ENCODE measurements at places on chromosomes 6 and 20.

- DNase-seq, result no peak
Observed at GRCh38 chr6:79373246-79373645, 138.8 kb upstream of the HMGN3 start.

DNA sequence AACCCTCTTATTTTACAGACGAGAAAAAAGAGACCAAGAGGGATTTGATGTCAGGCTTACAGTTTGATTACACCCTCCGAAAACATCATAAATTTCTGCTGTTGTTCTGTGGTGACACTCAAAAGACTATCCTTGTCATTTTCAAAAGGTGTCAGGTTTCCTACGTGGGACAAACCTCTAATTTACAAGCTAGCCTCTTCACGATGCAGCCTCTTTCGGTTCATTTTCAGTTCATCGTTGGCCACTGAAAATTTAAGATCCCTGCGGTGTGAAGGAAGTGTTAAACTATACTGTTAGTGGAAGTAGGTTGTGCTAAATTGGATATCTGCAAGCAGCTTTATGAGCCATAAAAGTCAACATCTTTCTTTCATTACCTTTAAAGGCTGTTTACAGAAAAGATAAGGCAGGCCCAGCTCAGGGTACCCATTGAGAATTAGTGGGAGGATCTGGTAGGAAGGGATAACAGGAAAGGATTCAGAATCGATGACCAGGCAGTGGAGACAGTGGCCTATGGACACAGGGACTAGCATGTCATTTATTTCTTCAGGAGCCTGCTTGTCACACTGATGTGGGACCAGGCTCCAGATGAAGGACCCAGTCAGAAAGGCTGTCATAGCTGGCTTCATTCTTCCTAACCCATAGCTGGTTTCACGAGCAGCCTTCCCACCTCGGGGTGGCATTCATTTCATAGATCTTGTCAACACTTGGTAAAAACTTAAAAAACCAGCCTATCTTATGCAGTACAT lies 329.1 kb upstream of the SOX4 start:
- DNase-seq, result no peak

GRCh38 chr6:11412011-11412424 lies 125.5 kb upstream of the TMEM170B start:
- peak; percentile 63 for DNase-seq

DNA sequence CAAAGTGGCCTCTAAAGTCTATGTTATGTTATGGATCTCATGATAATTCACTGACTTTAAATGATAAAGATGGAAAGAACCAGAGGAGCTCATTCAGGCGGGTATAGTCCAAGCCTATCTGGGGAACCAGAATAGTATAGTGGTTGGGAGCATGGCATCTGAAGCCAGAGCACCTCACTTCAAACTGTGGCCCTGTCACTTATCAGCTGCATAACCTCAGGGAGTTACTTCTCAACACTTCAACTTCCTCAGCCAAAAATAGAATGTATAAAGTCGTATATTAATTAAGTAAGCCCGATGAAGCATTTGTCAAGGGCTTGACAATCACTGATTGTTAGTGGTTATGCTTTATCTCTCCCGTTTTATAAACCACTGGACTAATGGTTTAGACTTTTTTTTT lies 112.7 kb downstream of the RTN4IP1 start:
- no peak for DNase-seq

- no peak for DNase-seq
Observed at GRCh38 chr20:44800391-44801046, 9.8 kb downstream of the RIMS4 start.

GRCh38 chr20:53019464-53019863 lies 47.3 kb downstream of the TSHZ2 start:
- no peak for DNase-seq

DNA sequence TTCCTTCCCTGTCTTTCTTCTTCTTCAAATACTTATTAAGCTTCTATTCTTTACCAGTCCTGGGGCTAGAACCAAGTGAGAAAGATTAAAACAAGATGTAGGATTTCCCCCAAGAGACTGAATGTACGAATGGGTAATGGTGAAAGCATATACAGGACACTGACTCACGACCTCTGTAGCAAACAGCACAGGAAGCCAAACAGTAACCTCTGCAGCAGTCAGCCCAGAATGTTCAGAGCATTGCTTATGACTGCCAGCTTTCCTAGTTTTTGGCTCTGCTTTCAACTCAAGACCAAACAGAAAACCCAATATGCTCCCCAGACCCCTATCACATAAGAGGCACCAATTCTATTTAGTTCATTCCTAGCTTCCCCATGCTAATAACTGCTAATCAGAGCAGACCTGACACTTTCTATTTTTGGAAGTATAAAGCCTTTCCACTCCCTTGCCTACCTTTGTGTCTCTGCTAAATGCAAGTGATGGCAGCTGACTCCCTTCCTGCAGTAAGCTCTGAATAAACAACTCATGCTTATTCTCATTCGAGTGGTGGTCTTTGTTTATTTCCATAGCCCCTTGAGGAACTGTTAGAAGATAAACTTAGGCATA lies 690.6 kb downstream of the EPM2A start:
- peak; percentile 72 for DNase-seq

GRCh38 chr6:94501516-94501915 lies 1075.8 kb upstream of the MANEA start:
- DNase-seq, result no peak

DNA sequence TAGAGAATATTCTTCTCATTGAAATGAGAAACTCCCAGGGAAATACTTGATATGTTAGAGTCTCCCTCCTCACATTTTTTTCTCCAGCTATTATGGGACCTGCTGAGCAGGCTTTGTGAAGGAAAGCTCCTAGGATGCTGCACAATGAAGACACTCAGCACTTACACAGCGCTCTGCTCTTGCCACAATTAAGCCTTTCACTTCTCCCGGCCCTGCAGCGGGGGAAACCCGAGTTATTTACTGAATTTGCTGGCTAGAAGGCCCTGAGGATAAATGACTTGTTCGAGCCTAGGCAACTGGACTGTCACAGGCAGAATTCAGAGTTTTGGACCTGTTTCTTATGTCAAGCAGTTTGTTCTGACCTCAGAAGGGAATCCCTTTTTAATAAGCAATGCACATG lies 102.0 kb downstream of the MAP3K7 start:
- DNase-seq, result no peak

- no peak for DNase-seq
Observed at GRCh38 chr20:34251619-34252018, 10.4 kb downstream of the ASIP start.

DNA sequence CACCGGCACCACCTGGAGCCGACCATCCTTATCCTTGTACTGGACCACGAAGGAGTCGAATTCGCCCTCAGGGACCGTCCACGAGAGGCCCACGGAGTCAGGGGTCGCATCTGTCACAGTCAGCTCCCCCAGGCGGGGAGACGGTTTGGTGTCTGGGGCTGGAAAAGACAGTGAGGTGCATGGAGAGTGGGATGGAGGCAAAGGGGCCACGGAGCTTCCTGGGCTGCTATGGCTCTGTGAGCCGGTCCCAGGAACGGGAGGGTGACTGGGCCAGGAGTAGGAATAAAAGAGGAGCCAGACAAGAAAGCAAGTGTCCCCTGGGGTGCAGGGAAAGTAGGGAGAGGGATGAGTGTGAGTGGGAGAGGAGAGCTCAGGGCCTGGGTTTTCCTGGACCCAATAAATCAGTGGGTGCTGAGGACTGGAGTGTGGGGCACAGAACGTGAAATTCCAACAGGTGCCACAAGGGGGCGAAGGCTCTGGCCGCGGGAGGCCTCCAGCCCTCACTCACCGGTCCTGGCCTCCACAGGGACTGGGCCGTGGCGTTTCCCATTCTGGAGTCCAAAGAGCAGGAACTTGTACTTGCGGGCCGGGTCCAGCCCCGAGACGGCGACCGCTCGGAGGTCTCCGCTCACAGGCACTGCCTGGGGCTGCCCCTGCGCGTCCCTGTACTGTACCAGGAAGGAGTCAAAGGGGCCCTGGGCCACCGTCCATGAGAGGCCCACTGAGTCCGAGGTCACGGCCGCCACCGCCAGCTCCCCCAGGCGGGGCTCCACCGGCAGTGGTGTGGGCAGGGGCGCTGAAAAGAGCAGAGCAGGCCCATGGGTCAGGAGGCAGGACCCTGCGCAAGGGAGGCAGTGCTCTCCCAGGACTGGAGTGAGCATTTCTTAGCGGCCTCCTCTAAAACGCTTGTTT lies 9.9 kb downstream of the CYP21A2 start:
- DNase-seq, result no peak

GRCh38 chr6:134172706-134173365 lies 120.4 kb upstream of the SLC2A12 start:
- no peak for DNase-seq

GRCh38 chr6:134797400-134798113 lies 152.3 kb downstream of the ALDH8A1 start:
- no peak for DNase-seq

- DNase-seq, result no peak
Observed at GRCh38 chr20:21324126-21324525, 21.0 kb downstream of the XRN2 start.

DNA sequence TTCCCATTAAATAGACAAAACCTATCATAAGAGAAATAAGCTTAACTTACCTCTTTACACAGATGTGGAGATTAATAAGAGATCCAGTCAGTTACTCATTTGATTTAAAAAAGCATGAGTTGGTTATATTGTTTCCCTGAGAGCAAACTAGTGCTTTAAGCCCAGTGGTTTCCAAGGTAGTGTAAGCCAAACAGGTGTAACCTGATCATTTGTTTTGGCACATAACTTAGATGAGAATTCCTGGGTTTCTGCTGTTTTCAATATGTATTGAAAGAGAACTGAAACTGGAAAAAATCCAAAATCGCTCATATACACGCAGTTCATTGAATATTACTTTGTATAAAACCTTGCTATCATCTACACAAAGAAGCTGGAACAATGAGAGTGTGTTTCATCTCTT lies 30.5 kb upstream of the SMIM8 start:
- no peak for DNase-seq

- DNase-seq, result no peak
Observed at GRCh38 chr6:52725535-52726192, 37.6 kb downstream of the GSTA2 start.

DNA sequence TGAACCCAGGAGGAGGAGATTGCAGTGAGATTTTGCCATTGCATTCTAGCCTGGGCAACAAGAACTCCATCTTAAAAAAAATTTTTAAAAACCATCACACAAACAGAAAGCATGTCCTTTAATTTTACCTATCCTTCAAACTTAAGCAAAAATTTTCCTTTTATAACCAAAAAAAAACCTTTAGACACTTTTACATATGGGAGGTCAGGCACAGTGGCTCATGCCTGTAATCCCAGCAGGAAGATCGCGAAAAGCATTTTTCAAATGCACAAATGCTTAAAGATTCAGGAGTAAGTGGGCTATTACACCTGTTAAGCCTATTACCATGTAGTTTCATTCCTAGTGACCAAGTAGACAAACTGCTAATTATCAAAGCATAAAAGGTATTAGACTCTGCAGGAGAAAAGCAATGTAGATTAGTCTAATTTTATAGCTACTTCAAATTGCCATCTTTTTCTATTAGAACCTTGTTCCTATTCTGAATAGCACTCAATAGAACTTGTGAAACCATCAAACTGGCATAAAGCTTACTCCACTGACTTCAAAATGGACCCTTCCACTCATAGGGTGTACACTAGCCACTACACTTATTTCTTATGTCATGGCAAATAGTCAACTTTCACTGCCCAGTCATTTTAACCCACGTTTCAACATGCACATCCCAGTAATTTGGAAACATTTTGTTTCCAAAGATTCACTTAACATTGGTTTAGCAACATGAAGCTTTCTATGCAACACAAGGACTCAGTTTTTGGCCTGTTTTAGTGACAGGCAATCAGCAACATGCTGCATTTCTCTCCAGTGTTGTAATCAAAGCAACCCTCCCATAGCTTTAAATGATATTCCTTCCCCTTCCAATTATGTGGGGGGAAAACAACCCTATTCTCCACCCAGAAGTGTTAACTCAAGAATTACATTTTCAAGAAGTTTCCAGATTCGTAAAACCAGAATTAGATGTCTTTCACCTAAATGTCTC lies 4.0 kb downstream of the EEF1A1 start:
- no peak for DNase-seq

DNA sequence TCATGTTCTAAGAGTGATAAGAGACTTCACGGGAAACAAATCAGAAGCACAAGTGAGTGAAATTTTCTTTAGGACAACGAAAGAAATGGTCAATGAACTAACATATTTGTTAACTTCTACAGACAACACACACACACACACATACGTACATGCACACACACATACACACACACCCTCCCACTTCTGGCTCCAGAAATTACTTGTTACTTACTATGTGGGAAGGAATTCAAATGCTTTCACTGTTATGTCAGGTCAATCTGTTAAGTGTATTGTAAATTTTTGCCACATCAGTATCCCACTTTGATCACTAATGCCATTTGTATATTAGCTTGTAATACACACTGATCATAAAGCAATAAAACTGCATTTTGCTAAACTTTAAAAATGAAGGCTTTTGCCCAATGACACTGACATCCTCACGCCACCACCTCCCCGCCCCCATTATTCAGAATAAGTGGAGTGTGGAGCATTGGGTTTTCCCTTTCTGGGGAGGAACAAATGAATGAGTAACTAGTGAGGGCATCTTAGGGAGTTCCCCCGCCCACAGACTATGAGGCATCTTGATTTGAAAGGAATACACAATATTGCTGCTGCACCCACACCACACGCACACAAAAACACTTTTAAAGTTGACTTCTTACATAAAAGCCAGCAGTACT lies 76.2 kb downstream of the ATXN1 start:
- DNase-seq, result no peak

- no peak for DNase-seq
Observed at GRCh38 chr6:7129784-7130569, 22.2 kb downstream of the RREB1 start.

DNA sequence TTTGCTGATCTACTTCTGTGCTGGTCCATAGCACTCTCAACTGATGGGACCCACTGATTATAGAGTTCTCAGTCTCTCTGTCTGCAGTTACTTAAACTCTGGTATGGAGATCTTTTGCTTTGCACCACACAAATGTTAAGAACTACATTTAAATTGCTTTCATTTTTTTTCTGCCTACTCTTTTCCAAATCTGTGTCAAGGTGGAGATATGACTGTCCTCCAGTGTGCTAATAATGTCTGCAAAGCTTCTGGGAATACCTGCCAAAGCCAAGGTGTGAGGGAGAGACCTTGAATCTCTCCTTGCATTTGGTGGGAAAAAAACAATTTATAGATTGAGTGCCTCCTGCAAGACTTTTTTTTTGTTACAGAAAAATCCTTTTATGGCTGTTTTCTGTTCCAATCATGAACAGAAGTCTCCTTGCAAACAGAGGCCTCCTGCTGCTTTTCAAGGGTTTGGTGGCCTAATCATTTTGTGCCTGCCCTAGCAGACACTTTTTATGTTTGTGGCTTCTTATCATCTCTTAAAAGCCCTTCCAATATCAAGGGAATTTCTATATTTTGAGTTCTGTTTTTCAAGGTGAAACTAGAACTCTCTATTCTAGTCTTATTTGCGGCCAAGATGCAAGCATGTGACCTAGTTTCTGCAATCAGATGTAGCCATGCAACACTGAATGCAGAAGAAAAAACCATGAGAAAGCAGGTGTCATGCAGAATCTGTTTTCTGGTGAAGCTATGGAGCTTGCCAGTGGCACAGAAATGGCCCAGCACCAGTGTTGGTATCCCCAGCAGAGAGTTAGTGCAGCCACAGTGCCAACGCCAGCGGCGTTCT lies 23.2 kb upstream of the AKIRIN2 start:
- no peak for DNase-seq

- DNase-seq, result no peak
Observed at GRCh38 chr6:137106183-137106582, 61.4 kb upstream of the IL20RA start.

- no peak for DNase-seq
Observed at GRCh38 chr6:19879663-19880062, 42.5 kb downstream of the ID4 start.

Measured in fibroblast of skin of left quadriceps (primary cell).